GOT3 (cell line): ENCODE measurements at places on chromosomes 13 and 19.

DNA sequence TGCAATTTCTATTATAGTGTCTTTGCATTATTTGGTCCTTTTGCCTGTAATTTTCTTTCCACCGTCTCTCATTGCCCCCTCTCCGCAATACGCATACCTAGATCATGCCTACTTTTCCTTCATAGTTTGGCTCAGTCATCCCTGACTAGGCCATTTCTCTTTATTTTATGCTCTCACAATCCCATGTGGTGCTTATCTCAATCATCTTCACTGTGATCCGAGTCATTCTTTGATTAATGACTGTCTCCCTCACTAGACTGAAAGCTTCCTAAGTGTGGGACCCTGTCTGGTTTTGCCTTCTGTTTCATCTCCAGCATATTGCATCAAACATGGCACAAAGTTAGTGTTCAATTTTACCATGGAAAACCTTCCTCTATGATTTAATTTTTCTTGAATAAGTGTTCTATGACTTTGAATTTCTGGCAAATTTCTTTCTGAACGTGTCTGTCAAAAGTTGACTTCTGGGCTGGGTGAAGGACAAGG lies 43.7 kb upstream of the OLFM4 start:
- no peak for DNase-seq

- no peak for DNase-seq
These were observed 199.7 kb downstream of the TSHZ3 start for GRCh38 chr19:31149441-31149941.

- no peak for DNase-seq
These were observed 1.3 kb downstream of the TFDP1 start for GRCh38 chr13:113585896-113586295.

GRCh38 chr13:113859311-113860050 lies 4.4 kb downstream of the GAS6 start:
- DNase-seq: no peak

GRCh38 chr13:107743526-107743925 lies 471.8 kb downstream of the LIG4 start:
- DNase-seq: no peak

DNA sequence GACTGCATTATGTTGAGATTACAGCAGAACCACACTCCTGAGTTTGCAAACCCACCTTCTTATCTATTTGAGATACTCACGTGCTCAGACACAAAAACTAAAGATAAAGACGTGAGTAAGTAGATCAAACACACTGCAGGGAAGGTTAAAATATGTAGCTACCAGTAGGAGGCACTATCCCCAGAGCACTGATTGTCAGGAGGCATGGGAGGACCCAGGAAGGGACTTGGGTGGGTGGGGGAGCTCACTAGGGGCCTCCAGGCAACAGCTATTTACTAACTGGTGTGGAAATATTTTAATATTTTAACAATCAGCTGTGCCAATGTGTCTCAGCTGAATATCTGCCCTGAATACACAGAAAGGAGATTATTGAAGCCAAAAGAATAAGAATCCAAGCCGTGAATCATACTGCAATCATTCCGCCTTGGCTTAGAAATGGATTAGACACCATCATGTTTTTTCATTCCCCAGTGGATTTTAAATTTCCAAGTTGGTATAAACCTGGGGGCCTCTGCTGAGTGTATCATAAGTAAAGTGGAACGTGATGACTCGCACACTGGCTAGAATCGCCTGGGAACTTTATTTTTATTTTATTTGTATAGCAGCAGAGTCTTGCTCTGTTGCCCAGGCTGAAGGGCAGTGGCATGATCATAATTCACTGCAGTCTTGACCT lies 73.2 kb upstream of the CACNA1A start:
- DNase-seq: no peak

- no peak for DNase-seq
These were observed 10.7 kb downstream of the AP2S1 start for GRCh38 chr19:46839752-46840497.

GRCh38 chr13:46126056-46126455 lies 21.2 kb upstream of the CPB2 start:
- no peak for DNase-seq

- no peak for DNase-seq
These were observed 1284.5 kb downstream of the SLITRK1 start for GRCh38 chr13:82597747-82598146.

- no peak for DNase-seq
These were observed 175.2 kb downstream of the TDRD3 start for GRCh38 chr13:60572003-60572798.

GRCh38 chr13:113805431-113806103 lies 46.5 kb downstream of the TMEM255B start:
- no peak for DNase-seq

DNA sequence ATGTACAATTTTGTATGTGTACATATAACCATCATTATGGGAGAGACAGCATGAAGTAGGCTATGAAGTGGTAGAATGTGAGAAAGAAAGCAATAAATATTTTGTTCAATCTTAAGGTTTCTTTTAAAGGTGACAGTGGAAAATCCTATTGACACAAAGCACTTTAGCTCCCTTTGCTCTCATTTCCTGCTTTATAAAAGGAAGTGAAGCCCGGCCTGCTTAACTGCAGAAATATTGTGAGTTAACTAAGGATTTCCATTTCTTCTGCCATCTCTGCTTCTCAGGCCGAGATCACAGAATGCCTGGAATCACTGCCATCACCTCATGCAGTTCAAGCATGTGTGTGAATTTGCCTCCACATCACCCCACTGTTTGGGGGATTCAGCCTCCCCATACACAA lies 83.5 kb downstream of the FRY start:
- no peak for DNase-seq

DNA sequence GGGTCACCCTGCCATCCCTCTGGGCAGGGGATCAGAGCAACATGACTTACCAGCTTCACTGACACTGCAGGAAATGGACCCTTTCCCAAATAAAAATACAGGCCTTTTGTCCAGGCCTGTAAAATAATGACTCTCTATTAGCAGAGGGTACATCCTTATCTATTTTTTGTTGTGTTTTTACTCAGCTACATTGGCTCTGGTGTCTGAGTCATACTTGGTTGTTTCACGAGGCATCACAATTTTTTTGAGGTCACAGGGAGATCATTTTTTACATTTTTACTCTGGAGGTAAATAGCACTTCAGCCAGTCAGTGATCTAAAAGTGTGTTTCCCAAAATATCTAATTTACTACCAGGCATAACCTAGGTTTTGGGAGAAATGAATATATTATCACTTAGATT lies 6.9 kb upstream of the HTR2A start:
- no peak for DNase-seq

GRCh38 chr19:53311044-53311443 lies 22.5 kb upstream of the ZNF845 start:
- DNase-seq: no peak

GRCh38 chr13:110284779-110285484 lies 22.0 kb downstream of the COL4A1 start:
- no peak for DNase-seq

- DNase-seq: no peak
These were observed 44.8 kb downstream of the C13orf42 start for GRCh38 chr13:51066091-51066831.

DNA sequence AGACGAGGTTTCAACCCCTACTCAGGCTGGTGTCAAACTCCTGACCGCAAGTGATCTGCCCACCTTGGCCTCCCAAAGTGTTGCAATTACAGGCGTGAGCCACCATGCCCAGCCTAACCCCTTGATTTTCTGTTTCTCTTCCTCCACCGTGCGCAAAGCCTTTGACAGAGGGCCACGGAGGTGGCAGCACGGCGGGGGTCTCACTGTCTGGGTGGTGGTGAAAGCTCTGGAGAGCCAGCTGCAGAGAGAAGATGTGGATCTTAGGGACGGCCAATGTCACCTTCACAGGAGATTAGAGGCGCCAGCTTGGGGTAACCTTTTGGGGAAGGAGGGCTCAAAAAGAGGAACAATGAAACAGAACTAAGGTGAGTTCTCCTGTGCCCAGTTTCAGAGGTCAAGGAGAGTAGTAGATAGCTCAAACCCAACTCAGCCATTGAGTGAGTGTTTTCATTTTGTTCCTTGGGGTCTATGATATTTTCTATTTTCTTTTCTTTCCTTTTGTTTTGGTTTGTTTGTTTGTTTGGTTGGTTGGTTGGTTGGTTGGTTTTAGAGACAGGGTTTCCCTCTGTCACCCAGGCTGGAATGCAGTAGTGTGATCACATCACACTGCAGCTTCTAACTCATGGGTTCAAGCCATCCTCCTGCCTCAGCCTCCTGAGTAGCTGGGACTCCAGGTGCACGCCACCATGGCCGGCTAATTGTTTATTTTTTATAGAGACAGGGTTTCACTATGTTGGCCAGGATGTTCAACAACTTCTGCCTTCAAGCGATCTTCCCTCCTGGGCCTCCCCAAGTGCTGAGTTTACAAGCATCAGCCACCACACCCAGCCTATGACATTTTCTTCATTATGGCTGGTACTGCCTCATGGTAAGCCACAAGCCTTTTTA lies 37.7 kb downstream of the GPR42 start:
- no peak for DNase-seq

DNA sequence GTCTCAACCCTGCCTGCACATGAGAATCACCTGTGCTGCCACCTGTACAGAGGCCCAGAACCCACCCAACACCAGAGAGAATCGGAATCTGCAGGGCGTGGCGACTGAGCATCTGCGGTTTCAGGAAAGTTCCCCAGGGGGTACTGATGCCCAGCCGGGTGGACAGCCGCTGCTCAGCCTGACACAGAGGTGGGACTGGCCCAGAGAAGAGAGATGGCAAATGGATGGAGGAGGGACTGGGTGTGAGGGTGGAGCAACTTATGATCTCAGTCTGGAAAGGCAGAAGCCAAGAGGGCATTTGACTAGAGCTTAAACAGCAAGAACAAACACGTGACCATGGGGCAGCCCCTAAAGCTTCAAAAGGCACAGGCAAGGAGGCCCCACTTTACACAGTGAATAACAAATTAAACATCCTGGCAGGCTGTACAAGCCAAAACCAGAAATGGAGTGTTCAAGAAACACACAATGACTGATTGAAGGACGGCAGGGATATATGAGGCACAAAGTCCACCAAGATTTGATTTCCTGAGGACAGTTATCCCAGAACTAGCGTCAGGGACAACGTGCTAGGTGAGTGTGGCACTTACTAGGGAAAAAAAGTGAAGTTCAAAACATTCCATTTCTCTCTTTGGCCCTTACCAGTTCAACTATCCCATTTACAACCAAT lies 3.1 kb downstream of the RANBP3 start:
- no peak for DNase-seq

DNA sequence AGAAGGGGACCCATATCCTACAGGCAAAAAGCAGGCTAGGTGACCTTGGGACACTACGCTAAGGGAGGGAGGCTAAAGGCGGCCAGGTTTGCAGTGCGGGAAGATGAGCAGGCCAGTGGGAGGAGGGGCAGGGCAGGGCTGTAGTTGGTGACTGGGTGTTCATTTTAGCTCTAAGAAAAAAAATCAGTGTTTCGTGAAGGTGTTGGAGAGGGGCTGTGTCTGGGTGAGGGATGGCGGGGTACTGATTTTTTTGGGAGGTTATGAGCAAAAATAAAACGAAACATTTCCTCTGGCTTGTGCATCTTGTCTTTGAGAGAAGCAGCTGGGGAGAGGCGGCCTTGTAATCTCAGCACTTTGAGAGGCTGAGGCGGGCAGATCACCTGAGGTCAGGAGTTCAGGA lies 4.3 kb upstream of the NUP62 start:
- no peak for DNase-seq

GRCh38 chr19:18304458-18305310 lies 18.2 kb downstream of the LSM4 start:
- DNase-seq: no peak

GRCh38 chr19:2260341-2260805 lies 4.2 kb upstream of the JSRP1 start:
- DNase-seq: no peak

- no peak for DNase-seq
These were observed 6.1 kb downstream of the NXNL1 start for GRCh38 chr19:17454576-17455071.

DNA sequence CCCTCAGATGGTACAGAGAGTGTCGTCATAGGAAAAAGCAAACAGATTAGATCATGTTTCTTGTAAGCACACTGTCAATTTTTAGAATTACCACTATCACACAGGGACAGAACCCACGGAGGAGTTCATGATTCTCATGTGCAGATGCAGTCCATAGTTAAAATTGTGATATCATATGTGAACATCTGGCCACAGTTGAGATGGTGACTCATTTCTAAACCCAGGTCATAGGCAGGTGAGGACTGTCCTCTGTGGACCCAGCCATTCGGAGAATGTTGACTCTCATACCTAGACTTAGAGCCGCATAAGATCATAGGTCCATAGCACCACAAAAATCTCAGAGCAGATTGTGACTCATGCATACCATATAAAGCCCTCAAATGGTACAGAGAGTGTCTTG lies 17.8 kb upstream of the ZNF730 start:
- DNase-seq: no peak

- DNase-seq: no peak
These were observed 63.9 kb upstream of the ATXN8OS start for GRCh38 chr13:70043685-70044084.

DNA sequence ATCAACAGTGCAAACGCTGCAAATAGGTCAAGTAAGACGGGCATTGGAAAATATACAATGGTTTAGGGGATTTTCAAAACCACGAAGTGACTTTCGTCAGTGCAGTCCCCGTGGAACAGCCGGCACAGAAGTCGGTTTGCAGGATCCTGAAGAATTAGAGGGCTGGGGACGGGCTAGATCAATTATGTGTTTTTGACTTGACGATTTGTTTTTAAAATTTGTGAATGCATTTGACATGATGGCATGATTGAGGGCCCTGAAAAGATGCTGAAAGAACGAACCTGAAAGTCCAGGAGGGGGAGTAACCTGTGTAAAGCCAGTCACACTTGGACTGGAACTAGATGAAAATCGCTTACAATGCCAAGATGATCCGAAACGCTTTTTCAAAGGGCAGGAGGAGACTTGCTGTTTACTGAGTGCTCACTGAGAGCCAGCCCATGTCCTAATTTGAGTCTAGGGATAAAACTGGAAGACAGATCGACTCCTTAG lies 8.9 kb upstream of the DGKH start:
- DNase-seq: no peak

DNA sequence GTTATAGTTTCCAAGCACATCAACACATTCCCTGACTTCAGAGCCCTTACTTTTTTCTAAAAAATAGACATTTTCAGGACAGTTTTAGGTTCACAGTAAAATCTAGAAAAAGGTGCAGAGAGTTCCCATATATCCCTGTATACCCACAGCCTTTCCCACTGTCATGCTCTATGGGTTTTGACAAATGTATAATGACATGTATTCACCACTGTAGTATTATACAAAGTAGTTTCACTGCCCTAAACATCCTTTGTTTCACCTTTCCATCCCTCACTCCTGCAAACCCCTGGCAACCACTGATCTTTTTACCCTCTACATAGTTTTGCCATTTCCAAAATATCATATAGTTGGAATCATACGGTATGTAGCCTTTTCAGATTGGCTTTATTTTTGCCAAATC lies 15.6 kb downstream of the NAA16 start:
- no peak for DNase-seq

GRCh38 chr19:41373993-41374392 lies 2.3 kb upstream of the TMEM91 start:
- no peak for DNase-seq
